ENCODE measurements at places on chromosomes 5 and 9.

- no peak for DNase-seq
Observed at GRCh38 chr5:113776168-113776567, 262.7 kb downstream of the YTHDC2 start.

GRCh38 chr5:383621-384020 is 59.4 kb upstream of the EXOC3 start:
- no peak for DNase-seq

- DNase-seq: peak; percentile 48
Observed at GRCh38 chr9:98168941-98169488, 23.4 kb downstream of the CORO2A start.

- peak; percentile 88 for DNase-seq
Observed at GRCh38 chr9:94259077-94259862, at the start of gene ZNF169. Gene ZNF169 (plus strand): TSS chr9:94259298. CDS start chr9:94278813, 19,515 bp downstream.

DNA sequence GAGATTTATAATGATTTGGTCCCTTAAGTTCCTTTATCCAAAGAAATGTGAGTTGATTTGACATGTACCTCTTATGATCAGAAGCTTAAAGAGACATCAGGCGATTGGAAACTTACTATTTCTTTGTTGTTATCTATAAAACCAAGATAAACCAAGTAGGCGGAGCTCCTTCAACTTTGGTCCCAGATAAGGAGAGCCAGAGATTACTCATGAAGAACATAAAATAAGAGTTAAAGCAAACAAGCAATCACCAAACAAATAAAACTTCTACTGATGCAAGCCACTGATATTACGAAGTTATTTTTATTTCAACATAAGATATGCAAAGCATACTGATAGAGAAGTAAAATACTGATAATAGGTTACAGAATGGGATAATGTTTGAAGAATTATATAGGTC is 141.5 kb upstream of the CDH18 start:
- no peak for DNase-seq

- DNase-seq: no peak
Observed at GRCh38 chr5:6384856-6385255, 6.5 kb upstream of the MED10 start.

DNA sequence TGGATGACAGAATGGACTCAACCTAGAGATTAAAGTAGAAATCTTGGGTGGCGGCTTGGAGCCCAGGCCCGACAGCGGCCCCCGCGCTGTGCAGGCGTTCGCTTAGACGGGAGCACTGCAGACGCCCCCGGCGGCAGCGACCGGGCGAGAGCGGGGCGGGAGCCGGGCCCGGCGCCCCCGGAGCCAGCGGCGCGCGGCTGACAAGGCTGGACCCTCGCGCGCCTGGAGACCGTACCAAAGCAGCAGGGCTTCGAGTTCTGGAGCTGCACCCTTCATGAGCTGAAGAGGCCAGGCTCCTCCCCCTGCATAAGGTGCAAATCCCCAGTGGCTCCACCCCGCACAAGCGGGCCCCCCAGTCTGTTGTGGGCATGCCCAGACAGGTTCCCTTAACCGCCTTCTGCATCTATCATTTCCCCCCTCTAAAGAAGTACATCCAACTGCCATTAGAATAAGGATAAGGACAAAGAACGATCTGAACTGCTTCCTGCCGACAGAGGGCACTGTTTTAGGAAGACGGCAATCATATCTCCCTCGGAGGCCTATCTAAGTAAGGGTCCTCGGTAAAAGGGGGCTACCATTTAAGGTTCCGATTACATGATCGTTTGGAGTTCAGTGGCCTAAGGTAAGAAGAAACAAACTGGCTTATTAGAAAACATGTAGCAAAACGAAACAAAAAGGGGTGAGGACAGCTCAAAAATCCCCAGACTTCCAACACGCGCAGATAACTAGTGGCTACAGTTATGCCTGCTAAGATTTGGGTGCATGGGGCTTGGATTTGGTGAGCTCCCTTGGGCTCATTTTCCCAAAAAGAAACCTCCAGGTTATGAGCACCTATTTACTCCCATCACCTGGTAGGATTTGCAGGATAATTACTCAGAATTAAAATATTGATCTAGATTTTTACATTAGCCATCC is 66.3 kb downstream of the RGMB start:
- peak; percentile 7 for DNase-seq

DNA sequence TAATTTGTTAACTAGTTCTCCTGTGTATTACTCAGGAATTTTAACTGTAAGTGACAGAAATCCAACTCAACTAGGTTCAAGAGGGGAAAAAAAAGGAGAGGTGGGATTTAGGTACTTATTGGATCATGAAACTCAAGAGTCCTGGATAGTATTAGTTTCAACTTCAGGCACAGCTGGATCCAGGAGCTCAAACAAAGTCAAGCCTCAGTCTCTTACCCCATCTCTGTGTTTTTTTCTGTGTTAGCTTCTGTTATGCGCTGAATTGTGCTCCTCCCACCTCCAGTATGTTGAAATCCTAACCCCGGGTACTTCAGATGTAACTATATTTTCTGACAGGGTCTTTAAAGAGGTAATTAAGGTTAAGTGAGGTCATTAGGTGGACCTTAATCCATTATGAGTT is 53.5 kb downstream of the SMIM23 start:
- DNase-seq: no peak

DNA sequence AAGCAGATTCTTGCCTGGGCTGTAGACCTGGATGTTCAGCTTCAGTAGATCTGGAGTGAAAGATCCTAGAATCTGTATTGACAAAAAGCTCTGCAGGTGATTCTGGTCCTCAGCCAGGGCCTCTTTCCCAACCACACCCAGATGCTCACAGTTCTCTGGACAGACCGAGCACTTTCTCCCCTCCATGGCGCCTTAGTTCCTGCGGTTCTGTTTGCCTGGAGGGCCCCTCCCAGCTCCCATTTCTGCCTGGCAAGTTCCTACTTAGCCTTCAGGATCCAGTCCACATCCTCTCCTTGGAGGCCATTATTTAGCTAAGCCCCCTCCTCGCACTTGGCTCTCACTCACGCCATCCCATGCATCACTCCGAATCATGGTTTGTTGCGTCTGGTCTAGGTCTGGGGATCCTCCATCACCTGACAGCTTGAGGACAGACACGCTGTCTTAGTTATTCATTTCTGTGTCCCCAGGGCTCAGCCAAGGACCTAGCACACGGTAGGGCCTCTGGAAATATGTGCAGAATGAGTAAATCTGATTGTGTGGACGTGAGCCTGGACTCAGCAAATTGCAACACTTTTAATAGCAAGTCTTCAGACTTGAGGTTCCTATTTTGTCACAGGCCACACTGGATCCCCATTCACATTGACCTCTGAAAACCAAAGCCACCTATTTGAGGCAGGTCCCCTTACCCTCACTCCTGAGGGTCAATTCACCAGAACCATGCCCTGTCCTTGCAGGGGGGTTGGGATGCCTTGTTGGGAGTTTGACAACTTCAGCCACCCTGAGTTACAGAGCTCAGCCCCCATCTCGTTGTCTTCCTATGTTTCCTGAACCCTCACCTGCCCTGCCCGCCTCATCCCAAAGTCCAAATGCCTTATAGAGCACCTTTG is 50.7 kb downstream of the COL15A1 start:
- no peak for DNase-seq
